ENCODE measurements at places on chromosomes 7 and 10.

GRCh38 chr10:11017570-11018431, at the start of gene CELF2:
Gene CELF2 (plus strand): TSS chr10:11017872. CDS start chr10:11018090, 218 bp downstream.
- DNase-seq: peak; percentile 22

DNA sequence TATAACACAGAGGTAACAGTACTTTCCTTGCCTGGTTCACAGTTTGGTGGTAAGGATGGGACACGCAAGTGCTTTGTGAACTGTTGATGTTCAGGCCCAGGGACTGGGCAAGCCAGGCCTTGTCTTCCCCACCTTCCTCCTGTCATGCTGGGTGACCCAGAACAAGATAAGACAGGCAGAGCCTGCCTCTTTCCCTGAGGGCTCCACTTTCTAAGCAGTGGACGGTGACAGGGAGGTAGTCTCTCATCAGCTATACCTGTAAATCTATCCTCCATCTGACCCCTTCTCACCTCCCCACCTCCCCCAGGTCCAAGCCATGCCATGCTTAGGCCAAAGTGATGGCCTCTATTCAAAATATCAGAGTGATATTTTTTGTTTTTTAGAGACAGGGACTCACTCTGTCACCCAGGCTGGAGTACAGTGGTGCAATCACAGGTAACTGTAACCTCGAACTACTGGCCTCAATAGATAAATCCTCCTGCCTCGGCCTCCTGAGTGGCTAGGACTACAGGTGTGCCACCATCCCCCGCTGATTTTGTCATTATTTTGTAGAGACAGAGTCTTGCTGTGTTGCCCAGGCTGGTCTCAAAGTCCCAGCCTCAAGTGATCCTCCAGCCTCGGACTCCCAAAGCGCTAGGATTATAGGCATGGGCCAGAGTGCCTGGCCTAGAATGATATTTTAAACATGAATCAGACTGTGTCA, 42.8 kb downstream of the PDLIM1 start:
- no peak for DNase-seq

DNA sequence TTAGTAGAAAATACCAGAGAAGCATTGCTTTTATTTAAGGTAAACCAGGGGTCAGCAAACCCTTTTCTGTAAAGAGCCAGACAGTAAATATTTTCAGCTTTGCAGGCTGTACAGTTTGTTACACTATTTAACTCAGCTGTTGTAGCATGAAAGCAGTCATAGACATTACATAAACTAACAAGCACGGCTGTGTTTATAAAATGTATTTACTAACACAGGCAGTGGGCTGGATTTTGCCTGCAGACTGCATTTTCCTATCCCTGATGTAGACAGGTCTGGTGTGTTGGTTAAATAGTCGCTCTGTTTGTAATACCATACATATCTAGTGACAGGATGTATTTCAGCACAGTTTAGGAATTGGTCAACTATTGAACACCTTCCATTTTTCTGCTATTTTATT, 129.3 kb downstream of the ST7 start:
- no peak for DNase-seq

- no peak for DNase-seq
Observed at GRCh38 chr10:95655571-95656290, 780 bp downstream of the ALDH18A1 start.

GRCh38 chr10:26627324-26627723, 70.2 kb upstream of the PDSS1 start:
- DNase-seq: no peak

DNA sequence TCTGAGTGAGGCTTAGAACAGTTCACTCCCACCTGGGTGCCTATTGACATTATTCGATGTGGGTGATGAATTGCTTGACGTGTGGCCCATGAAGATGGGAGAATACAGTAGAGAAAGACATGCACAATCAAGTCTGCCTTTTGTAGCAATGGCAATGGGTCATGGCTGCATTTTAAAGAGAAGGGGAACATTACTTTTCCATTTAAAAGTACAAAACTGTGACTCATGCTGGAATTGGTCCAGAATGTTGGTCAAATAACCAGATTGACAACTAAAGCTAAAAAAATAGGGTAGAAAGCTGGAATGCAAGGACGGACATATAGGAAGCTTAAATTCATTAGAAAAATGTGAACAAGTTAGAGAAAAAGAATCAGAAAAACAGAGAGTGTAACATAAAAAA, 104.1 kb upstream of the SLC25A13 start:
- no peak for DNase-seq

GRCh38 chr10:112827951-112828350, 122.1 kb upstream of the TCF7L2 start:
- no peak for DNase-seq

DNA sequence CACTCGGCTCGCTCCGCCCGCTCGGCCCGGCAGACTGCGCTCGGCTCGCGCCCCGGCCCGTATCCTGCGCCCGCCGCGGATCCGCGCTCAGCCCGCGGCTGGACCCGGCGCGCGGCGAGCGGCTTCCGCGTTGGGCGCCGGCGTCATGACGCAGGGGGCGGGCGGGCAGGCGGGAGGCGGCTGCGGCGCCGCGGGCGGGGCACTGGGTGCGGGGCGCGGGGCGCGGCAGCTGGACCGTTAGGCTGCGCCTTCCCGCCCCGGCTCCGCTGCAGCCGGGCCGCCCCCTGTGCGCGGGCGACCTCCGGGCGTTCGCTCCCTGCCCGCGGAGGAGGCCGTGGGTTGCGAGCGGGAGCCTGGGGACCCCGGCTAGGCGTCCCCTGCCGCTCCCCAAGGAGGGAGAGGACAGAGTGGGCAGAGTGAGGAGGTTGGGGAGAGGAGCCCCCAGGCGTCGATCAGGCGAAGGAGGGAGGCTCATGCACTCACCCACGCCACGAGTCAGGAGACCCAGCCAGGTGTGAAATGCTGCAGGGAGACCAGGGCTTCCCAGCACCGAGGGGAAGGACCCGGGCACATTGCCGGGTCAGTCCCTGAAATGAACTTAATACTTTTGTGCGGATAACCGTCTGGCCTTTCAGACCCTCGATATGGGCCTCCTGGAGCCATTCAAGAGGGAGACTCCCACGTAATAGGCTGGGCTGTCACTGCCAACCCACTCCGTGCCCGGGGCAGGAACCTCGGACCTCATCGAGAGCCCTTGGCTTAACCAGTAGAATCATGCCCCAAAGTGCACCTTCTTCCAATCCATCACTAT, at the start of gene PIP4K2A:
Gene PIP4K2A, minus strand, starts transcription at position 100 of the 811 bp plus-strand sequence. CDS start 252 bp downstream, outside the sequence.
- no peak for DNase-seq

- no peak for DNase-seq
Observed at GRCh38 chr7:155754165-155754564, 58.1 kb downstream of the SHH start.

DNA sequence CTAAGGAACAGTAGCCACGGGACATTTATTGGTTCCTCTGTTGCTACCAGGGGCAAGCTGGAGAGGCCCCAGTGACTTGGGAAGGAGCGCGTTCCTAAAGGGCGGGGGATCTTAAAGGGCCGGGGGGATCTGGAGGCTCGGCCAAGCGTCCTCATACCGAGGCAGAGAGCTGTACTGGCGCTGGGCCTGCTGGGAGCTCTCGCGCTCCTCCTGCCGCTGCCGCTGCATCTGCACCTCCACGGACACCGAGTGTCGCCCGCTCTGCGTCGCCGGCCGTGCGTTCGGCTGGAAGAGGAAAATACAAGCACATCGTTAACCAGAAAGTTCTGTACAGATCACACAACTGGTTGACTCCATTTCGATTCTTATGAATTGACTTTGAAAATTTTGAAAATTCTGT, 695.6 kb downstream of the PARD3 start:
- no peak for DNase-seq

DNA sequence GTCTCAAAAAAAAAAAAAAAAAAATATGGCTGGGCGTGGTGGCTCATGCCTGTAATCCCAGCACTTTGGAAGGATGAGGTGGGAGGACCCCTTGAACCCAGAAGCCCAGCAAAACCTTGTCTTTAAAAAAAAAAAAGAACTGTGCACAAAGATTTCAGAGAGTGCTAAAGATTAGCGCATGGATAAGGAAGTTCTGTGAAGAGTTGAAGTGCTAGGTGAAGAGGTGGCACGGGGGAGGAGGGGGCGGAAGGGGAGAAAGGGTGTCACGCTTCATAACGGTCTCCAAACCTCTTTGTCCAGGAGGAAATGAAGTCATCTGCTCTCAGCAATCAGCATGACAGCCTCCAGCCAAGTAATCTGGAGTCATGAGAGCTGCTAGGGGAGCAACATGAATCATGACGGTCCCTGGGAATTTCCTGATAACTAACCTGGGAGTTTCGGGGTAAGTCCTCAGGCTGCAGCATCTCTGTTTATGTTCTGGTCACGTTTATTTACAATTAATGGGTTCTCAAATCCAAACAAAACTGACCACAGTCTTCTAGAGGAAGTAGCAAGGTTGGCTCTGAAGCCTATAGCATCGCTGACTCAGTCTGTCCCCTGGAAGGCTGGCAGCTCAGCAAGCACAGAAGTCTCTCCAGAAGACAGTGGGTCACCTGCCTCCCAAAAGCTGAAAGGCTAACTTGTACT, 1.9 kb upstream of the PLAU start:
- no peak for DNase-seq

- no peak for DNase-seq
Observed at GRCh38 chr7:108419961-108420908, 36.0 kb downstream of the NRCAM start.

DNA sequence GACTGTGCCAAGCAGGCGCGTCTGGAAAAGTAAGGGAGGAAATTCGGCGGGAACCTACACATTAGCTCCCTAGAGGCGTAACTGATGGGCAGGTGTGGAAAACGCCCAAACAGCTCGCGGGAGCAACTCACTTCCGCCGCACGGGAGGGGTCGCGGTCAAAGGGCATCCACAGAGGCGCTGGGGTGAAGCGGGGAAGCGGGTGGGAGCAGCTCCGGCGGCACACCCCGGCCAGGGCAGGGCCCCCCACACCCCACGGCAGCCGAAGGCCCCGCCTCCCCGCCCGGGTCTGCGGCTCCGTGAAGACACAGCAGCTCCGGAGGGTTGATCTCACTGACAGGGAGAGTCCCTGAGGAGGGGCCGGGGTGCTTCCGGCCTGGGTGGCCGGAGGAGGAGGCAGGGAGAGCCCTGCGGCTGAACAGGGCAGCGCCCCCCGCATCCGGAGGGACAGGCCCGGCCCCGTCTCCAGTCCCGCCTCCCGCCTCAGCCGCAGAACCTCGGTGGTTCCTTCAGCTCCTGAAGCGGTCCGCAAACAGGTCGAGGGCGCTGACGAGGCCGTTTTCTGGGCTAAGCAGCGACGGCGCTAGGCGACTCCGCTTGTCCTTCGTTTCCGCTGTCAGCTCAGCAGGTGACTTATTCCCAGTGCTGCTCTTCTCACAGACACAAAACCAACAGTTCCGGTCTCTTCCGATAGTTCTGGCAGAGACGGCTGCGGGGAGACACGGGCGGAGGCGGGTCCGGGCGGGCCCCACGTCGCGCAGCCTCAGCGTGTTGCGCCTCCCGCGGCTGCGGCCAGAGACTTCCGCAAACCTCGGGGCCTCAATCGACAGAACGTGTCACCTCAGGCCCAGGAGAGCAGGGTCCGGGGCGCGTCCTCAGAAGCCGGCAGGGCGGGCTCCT, 276.1 kb downstream of the DNAJB6 start:
- no peak for DNase-seq

- DNase-seq: no peak
Observed at GRCh38 chr10:3625959-3626751, 158.9 kb downstream of the KLF6 start.

- DNase-seq: no peak
Observed at GRCh38 chr7:115013886-115014285, 92.0 kb downstream of the MDFIC start.

GRCh38 chr10:123864923-123865322, 26.7 kb downstream of the CPXM2 start:
- DNase-seq: no peak

- DNase-seq: no peak
Observed at GRCh38 chr10:104540181-104540580, 100.9 kb upstream of the SORCS3 start.

DNA sequence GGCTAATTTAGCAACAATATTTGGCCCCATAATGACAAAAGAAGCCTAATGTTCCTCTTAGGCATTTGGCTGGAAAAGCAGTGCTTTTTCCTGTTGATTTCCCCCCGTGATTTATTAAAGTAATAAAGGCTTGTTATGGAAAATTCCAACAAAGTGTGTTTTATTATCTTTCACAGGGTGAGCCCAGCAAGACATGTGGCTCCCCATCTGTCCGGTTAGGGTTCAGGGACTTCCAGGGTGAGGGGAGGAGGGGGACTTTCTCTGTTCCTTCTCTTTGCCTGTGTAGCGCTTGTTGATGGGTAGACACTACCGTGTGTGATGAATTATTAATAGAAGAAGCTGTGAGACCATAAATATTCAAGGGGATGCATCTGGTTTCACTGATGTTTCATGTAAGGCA, 39.0 kb downstream of the HTR5A start:
- no peak for DNase-seq

DNA sequence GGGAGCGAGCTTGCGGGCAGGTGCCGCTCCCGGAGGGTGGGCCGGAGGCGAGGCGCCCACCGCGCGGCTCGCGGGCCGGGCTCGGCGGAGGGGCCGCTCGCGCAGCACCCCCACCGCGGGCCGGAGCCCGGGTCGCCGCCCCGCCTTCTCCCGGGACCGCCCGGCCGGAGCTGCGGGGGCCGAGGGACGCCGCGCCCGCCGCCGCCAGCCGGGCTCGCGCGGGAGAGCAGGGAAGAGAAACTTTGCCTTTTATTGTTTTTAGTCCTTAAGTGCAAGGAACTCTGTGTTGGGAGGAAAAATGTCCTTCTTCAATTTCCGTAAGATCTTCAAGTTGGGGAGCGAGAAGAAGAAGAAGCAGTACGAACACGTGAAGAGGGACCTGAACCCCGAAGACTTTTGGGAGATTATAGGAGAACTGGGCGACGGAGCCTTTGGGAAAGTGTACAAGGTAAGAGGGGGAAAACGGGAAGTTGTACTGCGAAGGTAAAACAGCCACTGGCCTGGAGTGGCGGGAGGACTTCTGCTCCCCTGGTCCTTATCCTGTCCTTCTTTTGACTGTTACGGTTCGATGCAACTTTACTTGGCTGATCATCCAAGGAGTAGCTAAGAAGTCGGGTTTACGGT, 620 bp downstream of the SLK start:
- no peak for DNase-seq

DNA sequence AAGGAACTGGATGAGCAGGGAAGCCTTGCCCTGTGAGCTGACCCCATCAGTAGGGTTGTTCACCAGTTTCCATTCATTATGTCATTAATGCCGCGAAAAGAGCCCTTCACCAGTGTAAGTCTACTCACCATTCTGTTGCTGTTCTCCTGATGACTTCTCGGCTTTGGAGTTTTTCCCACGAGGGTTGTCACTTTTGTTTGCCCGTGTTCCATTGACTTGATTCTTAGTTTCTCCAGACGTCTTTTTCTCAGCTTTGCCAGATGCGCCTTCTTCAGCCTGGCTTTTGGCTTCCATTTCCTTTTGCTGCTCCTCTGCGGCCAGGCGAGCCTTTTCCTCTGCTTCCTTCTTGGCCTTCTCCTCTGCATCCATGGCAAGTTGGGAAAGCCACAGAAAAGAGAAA, 128.8 kb downstream of the PPP1R17 start:
- DNase-seq: no peak

GRCh38 chr7:20557116-20557515, 58.4 kb upstream of the ABCB5 start:
- DNase-seq: no peak

- no peak for DNase-seq
Observed at GRCh38 chr10:6195376-6195775, 7.4 kb upstream of the PFKFB3 start.

Measured in cerebellar nuclear complex (tissue), 1 donor.